GM04503 (cell line): ENCODE measurements at places on chromosomes 3 and 15.
A peak's percentile ranks its signal among the peaks of the same experiment; 100 is the strongest.

DNA sequence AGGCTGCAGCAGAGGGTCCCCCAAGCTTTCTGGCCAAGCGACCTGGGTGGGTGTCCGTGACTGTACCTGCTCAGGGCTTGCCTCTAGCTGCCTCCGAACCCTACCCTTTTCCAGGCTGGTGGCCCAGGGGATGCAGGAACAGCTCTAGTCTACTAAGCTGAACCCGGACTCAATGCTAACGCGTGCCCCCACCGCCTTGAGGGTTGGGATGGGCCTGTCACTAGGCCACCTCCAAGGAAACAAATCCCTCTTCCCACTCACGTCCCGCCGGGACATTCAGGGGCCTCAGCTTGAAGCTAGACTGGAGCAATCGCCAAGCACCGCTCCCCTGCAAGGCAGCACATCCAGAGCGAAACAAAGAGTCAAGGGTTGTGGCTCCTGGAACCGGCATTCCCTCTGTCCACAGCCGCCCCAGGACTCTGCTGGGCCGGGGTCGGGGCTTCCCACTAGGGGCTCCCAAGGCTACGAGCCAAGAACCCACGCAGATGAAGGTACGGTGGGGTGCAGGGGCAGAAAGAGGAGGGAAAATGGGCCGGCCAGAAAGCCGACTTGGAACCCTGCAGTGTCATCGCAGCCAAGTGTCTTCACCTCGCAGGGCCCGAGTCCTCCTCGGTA is 2.9 kb downstream of the FBXL22 start:
- no peak for DNase-seq

- no peak for DNase-seq
These were observed 481 bp downstream of the ADAMTS17 start for GRCh38 chr15:100341239-100341749.

DNA sequence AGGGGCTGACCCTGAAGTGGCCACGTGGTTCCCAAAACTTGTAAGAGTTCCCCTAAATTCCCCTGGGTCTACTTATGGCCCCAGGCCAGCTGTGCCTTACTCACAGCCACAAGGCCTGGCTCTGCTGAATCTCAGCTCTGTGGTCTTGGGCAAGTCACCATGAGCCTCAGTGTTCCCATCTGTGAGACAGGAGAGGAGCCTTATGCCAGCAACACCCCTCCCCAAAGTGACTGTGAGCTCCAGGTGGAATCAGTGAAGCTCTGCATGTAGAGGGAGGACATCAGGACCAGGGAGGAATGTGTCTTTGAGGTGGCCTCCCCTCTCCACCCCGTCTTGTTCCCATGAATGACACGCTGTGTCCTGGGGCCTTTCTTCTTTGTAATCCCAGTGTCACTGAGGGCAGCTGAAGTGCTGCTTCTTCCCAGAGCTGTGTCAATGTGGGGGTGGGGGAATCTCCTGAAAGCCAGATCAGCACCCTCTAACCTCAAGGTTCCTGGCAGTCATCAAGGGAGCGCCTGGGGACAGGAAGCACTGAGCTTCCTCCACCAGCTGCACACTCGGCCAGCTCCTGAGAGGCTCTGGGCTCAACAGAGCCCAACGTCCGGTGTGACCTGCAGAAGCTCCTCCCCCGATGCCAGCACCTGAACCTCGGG is 258.9 kb downstream of the UACA start:
- DNase-seq = no peak

DNA sequence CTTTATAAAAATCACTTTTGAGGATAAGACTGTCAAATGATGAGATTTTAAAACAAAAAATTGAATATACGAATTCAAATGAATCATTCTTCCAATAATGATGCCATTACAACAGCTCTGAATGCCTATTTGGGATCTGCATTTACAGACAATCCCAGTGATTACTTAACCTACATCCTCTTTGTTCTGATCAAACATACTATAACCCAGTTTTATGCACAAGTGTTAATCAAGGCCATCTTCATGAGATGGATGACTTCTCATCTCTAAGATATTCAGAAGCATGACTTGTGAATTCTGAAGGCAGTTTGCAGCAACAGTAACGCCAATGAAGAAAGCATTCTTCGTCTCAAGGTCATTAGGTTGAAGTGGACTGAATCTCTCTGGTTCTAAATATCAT is 90.3 kb upstream of the MEX3B start:
- no peak for DNase-seq

- DNase-seq = no peak
These were observed 125.1 kb upstream of the RGMA start for GRCh38 chr15:93214106-93214505.

DNA sequence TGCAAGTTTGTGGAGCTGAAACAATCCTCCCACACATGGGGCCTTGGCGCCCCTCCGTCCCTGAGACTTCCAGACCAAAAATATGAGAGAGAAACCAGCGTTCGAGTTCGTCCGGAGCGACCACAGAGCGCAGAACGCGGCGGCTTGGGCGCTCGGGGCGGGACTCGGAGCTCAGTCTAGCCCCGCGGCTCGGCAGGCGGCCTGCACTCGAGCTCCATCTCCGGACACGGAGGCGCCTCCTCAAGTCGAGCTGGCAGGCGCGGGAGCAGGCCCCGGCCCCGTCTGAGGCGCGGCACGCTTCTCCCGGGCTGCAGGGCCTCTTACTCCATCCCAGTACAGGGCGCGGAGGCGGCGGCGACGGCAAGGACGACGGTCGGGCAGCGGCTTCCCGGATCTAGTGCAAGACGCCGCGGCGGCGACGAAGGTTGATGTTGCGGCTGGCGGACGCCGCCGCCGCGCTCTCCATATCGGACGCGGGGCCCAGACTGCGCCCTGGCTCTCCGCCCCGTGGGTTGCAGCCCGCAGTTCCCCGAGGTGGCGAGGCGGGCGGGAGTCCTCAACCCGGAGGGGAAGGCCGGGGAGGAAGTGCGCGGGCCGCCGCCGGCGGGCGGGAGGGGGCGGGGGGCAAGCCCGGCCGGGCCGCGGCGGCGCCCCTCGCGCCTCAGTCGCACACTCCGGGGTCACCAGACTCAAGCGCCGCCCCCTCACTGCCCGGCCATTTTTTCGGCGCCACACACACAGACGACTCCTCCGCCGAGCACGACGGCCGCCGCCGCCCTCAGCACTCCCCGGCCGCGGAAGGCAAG is 674 bp downstream of the MSL2 start:
- DNase-seq = no peak

- DNase-seq = no peak
These were observed 118.7 kb upstream of the PTPRG start for GRCh38 chr3:61442696-61443095.

- peak; percentile 90 for DNase-seq
These were observed 42.0 kb upstream of the CFAP161 start for GRCh38 chr15:81091889-81092558.

GRCh38 chr3:148233403-148233802 is 464.3 kb upstream of the AGTR1 start:
- no peak for DNase-seq

DNA sequence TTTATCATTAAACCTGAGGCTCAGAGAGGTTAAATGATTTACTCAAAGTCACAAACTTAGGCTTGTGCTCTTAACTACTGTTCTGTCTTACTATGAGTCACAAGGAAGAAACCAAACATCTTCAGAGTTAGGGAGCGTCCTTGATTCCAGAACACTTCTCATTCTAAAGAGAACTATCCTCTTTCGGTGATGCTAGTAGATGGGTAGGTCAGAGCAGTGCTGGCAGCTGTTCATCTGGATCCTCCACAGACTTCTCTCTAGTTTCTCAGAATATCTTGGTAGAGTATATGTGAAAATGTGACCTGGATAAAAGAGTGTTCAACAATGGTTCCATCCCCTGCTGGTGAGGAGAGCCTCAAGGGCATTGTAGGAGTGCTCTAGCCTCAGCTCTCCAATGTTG is 3.3 kb downstream of the ARL6IP5 start:
- no peak for DNase-seq

DNA sequence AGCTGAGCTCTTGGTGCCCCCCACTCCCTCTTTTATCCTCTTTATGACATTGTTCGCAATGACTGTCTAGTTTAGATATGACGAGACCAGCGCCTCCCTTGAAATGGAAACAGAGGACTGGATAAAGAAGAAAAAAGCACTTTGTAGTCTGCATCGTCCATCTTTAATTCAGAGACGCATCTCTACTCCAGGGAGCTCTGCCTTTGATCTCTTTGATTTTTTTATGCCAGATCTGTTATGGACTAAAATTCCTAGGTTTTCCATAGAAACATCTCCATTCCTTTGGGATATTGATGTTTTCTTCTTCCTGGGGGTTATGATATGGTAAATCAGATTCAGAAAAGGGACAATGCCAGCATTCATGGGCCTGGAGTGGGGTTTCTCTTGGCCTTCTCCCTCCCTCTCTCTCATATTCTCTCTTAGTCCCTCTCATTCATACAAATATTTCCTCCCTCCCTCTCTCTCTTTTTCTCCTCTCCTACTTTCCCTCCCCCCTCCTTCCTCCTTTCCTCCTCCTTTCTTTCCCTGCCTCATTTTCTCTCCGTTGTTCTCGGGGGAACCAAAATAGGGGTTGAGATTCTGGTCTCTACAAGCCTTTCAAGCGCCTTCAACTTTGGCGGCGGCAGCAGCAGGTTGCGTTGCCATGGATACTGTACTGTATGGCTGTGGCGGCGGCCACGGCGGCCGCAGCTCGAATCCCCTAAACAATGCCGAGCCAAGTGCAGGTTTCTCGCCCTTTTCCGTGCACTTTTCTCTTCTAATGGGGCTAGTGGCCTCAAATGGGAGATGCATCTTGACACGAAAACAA is 45.5 kb downstream of the ZIC4 start:
- DNase-seq = no peak

GRCh38 chr3:31522152-31522551 is 10.6 kb upstream of the STT3B start:
- DNase-seq = no peak

DNA sequence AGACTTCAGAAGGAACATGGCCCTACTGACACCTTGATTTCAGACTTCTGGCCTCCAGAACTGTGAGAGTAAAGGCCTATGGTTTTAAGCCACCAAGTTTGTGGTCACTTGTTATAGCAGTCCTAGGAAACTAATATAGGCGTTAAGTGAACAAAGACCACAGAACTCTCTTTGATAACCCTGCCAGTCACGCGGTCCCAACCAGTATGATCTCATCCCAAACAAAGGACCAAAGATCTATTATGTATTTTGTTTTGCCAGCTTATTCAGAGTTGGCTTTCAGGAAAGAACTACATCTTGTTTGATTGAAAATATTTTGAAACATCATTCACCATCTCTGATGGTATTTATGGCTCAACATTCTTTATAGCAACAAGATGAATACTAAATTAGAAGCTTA is 294.4 kb upstream of the SLCO3A1 start:
- no peak for DNase-seq

DNA sequence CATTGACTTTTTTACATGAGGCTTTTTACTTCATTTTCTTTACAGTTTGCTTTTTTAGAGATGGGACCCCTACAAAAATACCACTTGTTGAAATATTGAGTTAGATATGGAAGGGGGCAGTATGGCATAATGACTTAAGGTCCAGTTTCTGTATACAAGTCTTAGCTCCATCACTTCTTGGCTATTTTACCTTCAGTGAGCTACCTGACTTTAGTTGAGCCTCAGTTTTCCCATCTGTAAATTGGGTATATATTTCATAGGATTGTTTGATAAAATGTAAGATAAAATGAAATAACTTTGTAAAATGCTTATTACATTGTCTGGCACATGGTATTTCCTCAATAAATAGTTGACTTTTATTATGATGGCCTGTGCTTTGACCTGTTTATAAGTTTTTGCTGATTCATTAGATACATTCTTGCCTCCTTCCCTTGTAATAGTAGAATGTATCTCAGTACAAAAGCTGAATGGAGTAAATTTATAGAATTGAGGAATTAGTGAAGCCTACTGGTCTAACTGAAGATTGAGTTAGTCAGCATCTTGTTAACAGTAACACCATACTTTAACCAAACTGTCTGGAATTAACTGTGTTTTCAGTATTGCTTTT is 27.6 kb downstream of the TBC1D23 start:
- no peak for DNase-seq

GRCh38 chr3:160482796-160483195 is 33.2 kb upstream of the TRIM59 start:
- no peak for DNase-seq

DNA sequence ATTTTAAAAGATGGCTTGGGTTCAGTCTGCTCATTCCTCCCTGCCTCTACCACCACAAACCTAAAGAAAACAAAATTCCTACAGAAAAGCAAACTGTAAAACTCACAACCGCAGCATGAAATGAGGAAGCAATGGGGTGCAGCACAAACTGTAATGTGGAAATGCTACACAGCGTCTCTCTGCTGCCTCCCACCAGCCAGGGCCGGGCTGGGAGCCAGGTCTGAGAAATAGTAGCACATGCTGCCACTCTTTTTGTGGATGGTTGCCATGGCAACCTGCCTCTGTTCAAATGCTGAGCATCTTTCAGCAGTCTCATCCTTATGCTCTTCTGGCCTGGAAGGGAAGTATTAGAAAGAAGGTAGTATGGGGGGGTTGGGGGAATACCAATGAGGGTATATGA is 55.4 kb downstream of the EOMES start:
- no peak for DNase-seq

- peak; percentile 18 for DNase-seq
These were observed 28.6 kb upstream of the MINAR1 start for GRCh38 chr15:79403501-79403900.

DNA sequence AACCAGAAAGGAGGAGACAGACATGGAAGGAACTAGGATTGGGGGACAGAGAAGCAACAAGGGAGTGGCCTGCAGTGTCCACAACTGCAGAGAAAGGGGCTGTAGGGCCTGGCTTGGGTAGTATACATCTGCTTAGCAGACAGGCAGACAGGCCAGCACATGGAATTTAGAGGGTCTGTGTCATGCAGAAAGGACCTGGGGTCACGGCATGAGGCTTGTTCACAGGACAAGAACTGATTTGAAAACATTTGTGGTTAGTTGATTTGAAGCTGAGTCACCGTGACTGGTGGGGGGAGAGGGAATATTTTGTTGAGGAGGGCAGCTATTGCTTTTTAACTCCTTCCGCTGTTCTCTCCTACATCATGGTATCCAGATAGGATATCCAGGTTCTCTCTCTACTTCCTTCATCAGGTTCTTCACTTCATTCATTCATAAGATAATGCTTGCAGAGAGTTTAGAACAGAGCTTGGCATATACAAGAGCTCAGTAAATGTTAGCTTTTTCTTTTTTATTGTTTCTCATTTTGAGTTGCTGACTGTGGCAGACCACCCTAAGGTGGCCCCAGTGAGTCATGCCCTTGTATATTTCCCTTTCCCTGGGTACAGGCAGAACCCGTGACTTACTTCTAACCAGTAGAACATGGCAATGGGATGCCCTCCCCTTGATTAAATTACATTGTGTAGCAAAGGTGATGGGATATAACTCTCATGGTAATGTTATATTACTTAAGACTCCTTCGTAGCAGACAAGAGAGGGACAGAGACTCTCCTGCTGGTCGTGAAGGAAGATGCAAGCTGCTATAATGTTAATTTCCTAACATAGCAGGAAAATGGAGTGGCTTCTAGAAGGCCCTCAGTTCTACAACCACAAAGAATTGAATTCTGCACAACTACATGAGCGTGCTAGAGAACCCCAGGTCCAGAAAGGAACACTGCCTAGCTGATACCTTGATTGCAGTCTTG is 95.0 kb upstream of the NMNAT3 start:
- peak; percentile 22 for DNase-seq

- no peak for DNase-seq
These were observed 67.1 kb downstream of the MAGI1 start for GRCh38 chr3:65971293-65972252.
